Urothelium cell line (cell line): ENCODE measurements at places on chromosomes 1 and 21.

- no peak for DNase-seq
Measured at GRCh38 chr1:151978922-151979321, 14.7 kb downstream of the S100A10 start.

DNA sequence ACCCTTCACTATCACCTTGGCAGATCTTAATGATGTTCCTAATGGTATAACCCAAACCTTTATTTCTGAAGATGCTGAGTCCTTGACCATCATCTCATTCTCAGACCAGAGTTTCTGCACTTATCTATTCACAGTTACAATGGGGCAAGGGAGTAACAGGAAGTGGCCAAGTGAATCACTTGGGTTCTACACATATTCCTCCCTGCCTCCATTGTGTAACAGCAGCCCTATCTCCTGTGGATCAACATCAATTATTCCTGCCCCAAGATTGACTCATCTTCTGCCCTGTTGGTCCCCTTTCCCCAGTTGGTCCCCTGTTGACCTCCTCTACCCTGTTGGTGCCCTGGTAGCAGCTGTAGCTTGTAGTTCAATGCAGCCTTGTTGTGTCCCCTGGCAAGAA, 10.3 kb upstream of the S100A7 start:
- DNase-seq, result no peak

DNA sequence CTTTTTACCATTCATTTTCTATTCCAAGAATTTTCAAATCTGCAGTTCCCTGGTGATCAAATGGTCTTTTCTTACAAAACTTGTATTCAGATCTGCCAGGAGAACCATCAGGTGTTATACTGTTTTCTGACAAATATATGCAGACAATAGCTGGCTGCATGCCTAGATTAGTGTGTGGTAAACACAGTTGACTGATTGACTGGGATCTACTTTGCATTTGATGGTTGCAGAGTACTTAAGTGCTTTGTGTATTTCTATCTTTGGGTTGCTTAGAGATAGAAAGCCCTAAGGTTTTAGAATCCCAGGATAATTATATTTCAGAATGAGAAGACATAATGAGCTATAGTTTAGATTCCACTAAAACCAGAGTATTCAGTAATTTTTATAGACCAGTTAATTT, 102.0 kb upstream of the CHODL start:
- DNase-seq, result no peak

DNA sequence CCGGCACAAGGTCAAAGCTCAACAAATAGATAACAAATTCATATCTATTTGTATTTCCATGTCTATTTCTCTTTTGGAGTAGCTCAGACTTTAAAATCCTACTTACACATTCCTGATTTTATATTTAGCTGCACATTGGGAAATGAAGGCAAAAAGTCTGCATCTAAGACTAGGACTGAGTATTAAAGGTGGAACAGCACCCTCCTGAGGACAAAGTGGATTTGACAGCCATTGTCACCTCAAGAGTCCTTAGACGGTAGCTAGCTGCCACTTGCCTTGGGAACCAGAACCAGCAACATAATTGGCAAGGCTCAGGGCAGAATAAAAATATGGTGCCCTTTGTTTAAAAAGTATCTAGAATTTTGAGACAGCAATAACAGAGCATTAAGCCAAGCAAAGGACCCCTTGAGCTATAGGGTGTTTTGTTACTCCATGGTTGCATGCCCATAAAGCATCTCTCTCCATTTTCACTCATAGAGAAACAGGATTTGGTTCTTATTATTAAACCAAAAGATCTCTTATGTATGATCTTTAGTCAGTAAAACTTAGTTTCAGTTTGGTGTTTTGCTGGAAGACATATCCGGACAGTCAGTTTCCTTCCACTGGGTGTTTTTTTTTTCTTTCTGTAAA, 30.0 kb upstream of the SGIP1 start:
- peak; percentile 31 for DNase-seq

DNA sequence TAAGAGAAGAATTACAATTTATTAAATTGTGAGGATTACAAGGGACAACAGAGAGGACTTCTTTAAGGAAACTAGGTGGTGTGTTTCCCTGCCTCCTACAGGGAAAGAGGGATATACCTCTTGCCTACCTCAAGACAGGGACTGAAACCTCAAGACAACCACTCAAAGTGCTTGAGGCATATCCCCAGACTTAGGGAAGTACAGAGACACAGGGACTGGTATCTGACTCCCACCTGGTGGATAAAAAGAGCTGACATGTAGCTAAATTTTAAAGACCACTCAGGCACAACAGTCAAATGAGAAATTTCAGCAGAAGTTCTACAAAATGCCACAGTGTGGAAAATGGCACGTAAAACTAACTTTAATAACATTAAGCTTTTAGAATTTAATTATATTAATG, 21.3 kb downstream of the DENND2C start:
- no peak for DNase-seq

DNA sequence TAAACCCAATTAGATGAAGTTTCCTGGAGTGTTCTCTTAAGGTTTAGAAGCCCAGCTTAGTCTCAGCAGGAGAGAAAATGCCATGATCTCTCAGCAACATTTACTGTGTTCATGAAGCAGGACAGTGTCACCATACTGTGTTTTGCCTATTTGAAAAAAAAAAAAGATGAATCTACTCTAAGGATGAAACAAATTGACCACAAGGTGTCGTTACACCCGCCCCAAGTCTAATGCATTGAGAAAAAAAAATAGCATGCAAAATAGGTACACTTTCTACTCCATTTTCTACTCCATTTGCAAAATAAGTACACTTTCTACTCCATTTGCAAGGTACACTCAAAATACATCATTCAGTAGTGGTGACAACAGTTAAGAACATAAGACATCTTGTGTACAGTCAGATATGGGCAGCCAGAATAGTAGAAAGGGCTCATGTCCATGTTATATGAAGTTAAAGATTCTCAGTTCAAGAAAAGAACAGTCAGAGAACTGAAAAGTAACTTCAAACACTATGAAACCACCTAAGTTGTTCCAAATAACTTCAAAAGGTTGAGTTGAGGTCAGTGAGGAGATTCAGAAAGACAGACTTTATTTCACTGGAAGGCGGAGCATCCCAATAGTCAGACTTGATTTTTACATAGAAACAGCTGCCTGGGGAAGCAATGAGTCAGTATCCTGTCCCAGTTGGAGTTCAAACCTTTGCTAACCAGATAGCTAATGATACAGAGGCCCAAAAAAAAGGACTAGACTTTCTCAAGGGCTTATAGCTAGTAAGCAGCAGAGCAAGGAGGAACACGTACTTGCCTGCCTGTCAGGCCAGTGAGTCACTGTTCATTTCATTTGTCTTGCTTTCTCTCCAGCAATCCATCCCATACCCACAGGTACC, 13.3 kb downstream of the PLPPR5 start:
- peak; percentile 31 for DNase-seq

GRCh38 chr1:111372336-111372965, 55.1 kb downstream of the OVGP1 start:
- no peak for DNase-seq

DNA sequence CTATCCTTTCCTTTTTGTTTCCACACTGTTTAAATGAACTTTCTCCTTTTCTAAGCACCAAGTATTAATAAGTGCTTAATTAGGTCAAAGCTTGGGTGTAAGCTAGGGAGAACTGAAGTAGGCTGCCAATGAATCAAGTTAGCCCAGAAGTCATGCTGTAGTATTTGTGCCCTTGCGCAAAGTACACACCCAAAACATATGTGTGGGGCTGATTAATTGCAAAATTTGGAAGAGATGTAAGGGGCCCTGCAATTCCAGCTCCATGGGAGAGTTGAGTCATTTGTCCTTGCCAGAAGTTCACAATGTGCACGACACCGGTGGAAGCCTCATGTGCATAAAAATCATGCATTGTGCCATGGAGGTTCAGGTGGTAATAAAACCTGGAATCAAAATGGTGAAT, 18.6 kb upstream of the NTNG1 start:
- no peak for DNase-seq
